Keratinocyte (primary cell): ENCODE measurements at places on chromosomes 1 and 21.

- no peak for DNase-seq
Observed at GRCh38 chr21:34612056-34612455, 2.9 kb downstream of the RCAN1 start.

GRCh38 chr1:65119951-65120350 is 28.1 kb upstream of the AK4 start:
- no peak for DNase-seq

- DNase-seq, result no peak
Observed at GRCh38 chr21:25974964-25975363, 195.6 kb downstream of the APP start.

DNA sequence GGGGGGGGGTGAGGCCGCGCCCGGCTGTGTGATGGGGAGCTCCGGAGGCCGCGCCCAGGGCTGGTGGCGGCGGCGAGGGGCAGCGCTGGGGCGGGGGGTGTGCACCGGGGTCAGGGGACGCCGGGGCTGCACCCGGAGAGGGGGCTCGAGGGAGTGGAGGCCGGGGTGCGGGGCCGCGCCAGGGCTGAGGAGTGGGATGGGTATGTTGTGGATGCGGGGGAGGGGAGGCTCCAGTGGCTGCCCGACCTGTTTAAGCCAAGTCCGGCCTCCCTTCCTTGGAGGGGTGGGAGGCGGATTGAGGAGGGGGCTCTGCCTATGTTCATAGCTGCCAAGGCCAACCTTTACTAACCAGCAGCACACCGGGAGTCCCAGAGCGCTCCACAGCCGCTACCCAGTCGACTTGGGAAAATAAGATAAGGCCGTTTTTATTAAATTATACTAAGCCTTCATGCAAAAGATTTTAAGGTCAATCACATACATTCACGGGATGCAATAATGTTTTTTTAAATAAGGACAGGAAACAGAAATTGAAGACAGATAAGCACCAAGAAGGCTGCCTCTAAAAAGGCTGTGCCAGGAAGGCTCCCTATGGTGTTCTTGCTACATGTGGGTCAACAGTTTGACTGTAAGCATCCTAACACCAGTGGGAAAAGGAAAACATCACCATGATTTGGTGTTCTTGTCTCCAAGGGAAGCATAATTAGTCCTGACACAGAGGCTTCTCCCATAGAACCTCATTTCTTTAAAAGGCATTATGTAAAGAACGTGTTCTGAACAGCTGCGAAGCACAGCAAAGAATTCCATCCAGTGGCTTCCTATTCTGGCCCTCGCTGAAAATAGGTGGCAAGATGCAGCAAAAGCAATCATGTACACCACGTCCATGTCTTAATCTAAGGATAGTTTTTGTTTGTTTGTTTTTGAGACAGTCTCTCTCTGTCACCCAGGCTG is 626 bp upstream of the HLCS start:
- DNase-seq, result no peak

- DNase-seq, result no peak
Observed at GRCh38 chr1:18175530-18176377, 68.2 kb downstream of the IGSF21 start.

DNA sequence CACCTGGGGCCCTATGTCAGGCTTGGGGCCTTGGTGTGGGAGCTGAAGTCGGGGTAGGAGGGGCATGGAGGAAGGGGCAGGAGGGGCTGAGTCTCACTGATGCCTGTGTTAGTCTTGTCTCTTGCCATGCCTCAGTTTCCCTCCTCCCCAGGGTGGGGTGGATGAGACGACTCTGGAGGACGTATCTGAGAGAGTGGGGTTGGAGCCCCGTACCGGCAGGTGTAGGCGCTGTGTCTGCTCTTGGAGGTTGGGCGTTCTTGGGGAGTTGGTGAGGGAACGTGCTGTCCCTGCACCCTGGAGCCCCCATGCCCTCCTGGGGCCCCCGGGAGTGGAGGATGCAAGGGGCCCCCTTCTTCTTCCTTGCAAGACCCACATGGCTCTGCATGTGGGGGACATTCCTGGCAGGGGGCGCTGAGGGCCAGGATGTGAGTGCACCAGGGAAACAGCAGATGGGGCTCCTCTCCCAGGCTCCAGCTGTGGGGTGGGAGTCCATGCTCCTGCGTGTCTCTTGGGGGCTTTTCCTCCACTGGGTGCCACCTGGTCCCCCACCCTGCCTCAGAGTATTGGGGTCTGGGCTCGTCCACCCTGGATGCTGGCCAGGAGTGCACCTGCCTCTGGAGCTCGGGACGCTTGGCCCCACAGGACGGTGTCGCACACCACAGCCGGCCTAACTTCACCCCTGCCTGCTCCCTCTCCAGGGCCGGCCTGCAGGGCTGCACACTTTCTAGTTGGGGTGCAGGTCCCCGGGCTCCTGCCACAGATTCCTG is 1.4 kb upstream of the TNFRSF14 start:
- DNase-seq, result no peak

DNA sequence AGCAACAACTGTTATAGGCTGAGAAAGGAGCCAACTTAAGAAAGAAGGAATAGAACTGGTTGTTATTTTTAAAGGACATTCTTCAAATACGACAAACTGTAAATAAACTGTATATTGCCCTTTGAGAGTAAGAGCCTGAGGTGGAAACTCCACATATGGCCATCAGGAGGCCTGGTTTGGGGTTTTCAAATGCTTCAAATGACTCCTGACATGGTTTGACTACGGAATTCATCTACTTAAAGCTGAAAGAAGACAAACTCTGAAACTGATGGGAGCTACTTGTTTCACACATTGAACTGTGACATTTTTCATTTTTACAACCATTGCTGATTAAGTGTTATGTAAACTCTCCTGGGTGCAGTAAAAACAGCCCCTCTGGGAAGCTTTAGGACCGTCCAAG is 59.8 kb downstream of the NGF start:
- no peak for DNase-seq

- DNase-seq, result no peak
Observed at GRCh38 chr1:228101994-228102790, 933 bp downstream of the C1orf35 start.

GRCh38 chr1:229893762-229894444 is 173.1 kb upstream of the GALNT2 start:
- peak; percentile 25 for DNase-seq

GRCh38 chr1:166136222-166136621 is 30.6 kb downstream of the FAM78B start:
- DNase-seq, result no peak

GRCh38 chr1:154714638-154715037 is 106.7 kb upstream of the ADAR start:
- no peak for DNase-seq

DNA sequence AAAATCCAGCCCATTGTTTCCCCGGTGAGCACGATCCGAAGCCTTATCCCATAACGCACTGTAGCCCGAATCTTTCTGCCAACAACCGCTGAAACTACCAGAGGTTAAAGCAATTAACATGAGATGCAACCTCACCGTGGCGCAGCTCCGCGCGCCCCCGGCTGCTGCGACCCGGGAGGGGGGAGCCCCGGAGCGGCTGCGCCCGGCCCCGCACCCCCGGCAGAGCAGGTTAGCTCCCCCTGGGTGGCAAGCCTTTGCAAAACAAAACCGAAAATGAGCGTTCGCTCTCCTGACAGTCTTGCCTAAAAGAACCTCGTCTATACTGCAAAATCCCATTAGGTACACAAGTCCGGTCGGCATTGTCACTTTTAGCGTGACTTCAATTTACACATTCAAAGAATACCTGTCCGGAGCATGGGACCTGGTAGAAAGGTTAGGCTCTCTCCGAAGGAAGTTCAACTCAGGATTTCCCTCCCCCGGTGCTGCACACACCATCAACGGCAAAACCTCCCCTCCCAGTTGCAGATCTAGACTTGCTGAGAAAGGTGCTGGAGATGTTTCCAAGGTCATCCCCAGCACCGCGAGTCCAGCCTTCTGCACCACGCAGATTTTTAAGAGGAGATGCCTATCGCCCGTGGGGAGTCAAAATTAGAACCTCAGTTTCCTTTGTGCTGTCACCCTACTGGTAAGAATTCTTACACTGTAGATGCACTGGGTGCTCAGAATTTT is 107.5 kb downstream of the ZNF281 start:
- no peak for DNase-seq

GRCh38 chr1:173208868-173209267 is 1.7 kb upstream of the TNFSF4 start:
- DNase-seq, result no peak

DNA sequence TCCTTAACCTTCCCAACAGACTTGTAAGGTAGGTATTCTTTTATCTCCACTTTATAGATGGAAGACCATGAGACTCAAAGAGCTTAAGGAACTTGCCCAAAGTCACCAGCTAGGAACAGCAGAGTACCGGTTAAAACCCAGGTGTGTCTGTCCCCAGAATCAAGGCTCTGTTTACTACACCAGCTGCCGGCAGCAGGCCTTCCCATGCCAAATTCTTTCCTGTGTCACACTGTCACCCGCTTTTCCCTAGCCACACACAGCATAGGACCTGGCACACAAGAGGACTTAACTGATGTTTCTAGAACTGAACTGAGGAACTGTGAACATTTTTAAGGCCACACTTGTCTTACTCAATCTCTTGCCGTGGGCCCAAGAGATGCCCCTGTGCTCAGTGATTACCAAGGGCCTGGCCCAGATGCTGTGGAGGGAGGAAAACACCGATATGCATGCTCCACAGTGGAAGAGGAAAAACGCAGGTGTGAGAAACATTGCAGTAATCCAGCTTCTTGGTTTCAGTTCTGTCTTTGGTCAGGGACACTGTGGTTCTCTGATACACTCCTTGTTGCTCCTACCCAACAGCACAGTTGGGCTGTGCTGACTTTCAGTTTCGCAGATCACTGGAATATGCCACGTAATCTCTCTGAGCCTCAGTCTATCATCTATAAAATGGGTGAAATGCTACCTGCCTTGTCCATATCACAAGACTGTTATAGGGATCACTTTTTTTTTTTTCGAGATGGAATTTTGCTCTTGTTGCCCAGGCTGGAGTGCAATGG is 13.9 kb upstream of the LY9 start:
- DNase-seq, result no peak

DNA sequence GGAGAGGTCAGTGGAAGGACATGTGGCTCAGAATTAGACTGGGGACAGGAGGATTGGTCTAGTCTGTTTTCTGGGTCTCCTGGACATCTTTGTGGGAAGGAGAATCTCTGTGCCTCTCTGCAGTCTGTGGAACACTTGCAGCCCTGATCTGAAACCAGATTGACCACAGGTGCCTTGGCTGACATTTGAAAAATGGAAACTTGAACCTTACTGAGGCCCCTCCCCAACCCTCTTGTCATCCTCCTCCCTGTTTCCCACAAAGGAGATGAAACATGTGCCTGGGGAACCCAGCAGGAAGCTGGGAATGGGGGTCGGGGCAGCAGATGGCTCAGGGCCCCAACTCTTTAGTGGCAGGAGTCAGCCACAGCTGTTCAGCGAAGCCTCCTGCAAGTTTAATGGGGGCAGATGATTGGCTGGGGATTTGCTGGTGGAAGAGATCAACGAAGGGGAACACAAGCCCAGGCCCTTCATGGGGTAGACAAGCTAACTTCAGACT is 18.1 kb downstream of the VASH2 start:
- no peak for DNase-seq

- DNase-seq, result no peak
Observed at GRCh38 chr1:24178407-24178806, 8.7 kb downstream of the IFNLR1 start.

GRCh38 chr1:221025956-221026355 is 146.7 kb downstream of the HLX start:
- DNase-seq, result no peak

GRCh38 chr21:44065428-44065827 is 41.8 kb upstream of the PWP2 start:
- DNase-seq, result no peak

- DNase-seq, result no peak
Observed at GRCh38 chr1:237556911-237557310, 333.8 kb downstream of the ZP4 start.

GRCh38 chr1:93631626-93632365 is 49.8 kb downstream of the BCAR3 start:
- no peak for DNase-seq

DNA sequence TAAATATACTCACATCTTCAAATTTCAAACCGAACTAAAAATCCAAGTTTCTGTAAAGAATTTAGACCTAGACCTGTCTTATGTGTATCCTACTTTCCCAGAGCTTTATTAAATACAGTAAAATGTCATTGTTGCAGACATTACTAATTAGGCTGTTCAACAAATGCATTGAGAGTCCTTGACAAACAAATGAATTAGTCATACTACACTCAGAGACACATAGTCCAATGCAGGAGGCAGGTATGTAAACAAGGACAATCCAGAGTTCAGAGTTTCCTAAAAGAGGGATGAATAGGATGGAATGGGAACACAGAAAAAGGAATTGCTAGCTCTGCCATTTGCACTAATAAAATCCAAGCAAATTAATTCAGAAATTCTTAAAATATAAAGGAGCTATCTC is 1.6 kb upstream of the EGLN1 start:
- no peak for DNase-seq

GRCh38 chr1:213779228-213779627 is 208.5 kb upstream of the PROX1 start:
- DNase-seq, result no peak

- DNase-seq, result no peak
Observed at GRCh38 chr1:44067266-44068250, 36.3 kb upstream of the SLC6A9 start.

DNA sequence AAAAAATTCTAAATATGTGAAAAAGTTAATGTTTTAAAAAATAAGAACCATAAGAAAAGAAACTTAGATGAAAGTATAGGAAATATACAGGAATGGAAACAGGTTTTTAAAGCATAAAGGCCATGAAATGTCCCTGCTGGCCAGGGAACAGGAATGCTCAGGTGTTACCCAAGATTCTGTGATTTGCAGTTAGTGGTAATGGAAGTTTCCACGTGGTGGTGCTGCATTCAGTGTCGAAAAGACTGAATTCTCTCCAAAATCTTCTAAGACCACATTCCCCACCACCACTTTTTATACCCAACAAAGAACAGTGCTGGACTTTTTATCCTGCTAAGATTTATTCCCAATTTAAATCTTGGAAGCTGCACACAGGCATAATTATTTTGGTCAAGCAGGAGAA is 126.2 kb downstream of the PRRX1 start:
- no peak for DNase-seq

GRCh38 chr1:64112281-64112680 is 91.1 kb upstream of the UBE2U start:
- DNase-seq, result peak; percentile 97

- no peak for DNase-seq
Observed at GRCh38 chr1:51653127-51653526, 36.2 kb downstream of the OSBPL9 start.

DNA sequence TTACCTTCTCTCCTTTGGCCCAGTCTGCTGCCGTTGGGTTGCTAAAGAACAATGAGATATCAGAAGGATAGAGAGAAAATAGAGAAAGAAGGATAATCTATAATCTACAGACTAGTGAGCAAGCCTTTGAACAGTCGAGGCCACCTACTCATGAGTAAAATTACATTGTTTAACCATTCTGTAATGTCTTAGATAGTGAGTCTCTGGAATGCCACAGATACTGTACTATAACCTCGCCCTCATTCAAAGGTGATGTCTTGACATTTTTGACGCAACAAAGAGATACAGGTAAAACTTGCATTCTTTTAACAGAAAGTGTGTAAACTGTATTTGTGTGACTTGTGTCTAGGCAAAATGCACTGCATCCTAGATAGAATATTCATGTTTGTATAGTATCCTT is 77.9 kb downstream of the LAMC1 start:
- no peak for DNase-seq

- DNase-seq, result no peak
Observed at GRCh38 chr1:202578001-202578504, 132.2 kb downstream of the SYT2 start.
